ENCODE measurements at places on chromosomes 5 and 9.

DNA sequence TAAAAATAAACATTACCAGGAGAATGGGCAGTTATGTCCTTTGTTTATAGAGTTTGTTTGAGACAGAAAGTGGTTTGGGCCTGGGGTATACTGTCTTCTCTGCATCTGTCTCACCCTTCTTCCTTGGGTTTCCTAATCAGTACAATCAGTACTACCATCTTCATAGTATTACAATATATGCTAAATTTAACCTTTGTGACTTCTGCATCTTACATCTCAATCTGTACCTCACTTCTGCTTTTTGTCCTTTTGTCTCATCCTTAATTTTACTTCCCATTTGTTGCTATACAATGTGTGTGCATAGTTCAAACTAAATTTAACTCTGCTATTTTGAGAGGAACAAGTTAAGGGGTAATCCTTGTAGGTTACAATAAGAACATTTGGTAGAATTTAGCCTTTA is 19.6 kb downstream of the FBXO38 start:
- DNase-seq, result no peak

- DNase-seq, result no peak
Measured at GRCh38 chr5:150113047-150113744, 26.8 kb upstream of the CSF1R start.

- DNase-seq, result no peak
Measured at GRCh38 chr5:127187706-127188105, 102.9 kb upstream of the MEGF10 start.

GRCh38 chr9:70832492-70832891 is 288.9 kb downstream of the TRPM3 start:
- no peak for DNase-seq

DNA sequence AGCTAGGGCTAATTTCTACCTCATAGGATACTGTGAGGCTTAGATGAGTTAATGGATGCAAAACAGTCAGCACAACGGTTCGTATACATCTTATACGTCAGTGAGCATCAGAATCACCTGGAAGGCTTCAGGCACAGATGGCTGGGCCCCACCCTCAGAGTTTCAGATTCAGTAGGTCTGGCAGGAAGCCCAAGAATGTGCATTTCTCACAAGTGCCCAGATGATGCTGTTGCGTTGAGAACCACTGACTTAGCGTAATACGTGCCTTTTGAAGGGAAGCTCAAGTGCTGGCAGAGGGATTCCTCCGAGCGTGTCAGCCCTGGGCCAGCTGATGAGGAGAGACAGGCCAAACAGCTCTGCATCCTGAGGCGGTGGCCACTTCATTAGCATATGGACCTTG is 117.1 kb upstream of the WWC1 start:
- DNase-seq, result no peak

GRCh38 chr5:66818935-66819328 is 222.7 kb downstream of the MAST4 start:
- DNase-seq, result no peak

GRCh38 chr5:98938464-98938863 is 9.7 kb upstream of the CHD1 start:
- DNase-seq, result no peak

DNA sequence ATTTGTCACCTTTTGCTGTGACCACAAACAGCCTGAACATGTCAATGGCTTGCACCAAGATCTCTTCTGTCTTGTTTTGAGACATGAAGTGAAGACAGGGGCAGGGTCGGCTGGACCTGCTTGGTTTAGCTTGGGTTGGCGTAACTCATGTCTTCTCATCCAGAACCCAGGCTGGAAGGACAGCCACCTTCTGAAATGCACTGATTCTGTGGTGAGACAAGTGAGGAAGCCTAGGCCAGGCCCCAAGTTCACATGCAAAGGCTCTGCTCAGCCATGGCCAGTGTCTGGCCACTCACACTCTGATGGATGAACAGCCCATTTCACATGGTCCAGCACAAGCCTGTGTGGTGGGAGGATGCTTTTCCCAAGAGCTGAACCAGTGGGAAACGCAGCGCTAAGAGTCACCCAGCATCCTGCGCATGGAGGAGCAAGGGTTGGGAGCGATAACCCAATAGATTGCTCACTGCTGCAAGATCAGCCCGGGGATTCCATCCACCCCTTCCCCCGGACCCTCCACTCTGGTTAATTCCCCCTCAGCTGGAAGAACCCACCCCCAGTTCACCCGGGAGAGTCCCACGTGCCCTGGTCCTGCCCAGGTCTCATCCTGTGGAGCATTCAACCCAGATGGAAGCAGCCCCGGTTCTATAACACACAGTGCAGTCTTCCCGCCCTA is 16.2 kb upstream of the MED10 start:
- DNase-seq, result no peak

GRCh38 chr5:155098433-155098832 is 84.9 kb downstream of the KIF4B start:
- no peak for DNase-seq

DNA sequence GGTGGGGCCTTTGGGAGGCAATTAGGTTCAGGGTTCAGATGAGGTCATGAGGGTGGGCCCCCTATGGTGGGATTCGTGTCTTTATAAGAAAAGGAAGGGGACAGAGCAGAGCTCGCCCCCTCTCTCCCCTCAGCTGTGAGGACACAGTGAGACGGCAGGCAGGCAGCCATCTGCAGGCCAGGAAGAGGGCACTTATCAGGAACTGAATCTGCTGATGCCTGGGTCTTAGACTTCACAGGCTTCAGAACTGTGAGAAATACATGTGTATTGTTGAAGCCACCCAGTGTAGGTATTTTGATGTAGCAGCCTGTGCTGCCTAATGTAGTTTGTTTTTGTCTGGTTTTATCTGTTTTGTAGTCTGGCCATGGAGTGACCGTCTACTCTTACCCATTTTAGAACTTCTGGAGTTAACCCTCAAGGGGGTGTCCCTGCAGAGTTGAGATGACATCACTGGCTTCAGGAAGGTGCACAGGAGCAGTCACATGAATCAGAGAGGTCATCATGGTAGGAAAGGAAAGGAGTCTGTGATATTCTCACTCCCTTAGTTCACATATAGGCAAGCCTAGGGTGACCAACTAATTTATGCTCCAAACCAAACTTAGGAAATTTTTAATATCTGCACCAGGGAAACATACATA is 71.0 kb downstream of the LRRC70 start:
- no peak for DNase-seq

GRCh38 chr9:8364026-8364752 is 564.6 kb upstream of the DMAC1 start:
- no peak for DNase-seq

GRCh38 chr5:57432876-57433275 is 49.7 kb downstream of the ACTBL2 start:
- DNase-seq, result no peak

- DNase-seq, result no peak
Measured at GRCh38 chr9:101648493-101648892, 53.7 kb upstream of the PPP3R2 start.

DNA sequence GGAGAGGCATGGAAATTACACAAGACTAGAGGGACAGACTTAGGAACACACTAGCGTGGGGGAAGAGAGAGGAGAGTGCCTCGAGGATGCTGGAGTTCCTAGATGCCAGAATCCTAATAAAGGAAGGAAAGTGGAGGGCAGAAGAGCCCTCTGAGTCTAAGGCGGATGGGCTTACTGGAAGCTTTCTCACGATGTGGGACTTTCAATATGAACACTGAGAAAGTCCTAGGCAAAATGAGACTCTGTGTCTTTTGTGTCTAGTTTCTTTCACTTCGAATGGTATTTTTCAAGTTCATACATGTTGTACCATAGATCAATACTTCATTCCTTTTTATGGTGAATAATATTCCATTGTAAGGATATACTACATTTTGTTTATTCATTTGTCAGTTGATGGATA is 239.4 kb downstream of the NSG2 start:
- no peak for DNase-seq

GRCh38 chr5:167631191-167631590 is 660.3 kb upstream of the WWC1 start:
- no peak for DNase-seq

- DNase-seq, result no peak
Measured at GRCh38 chr5:176870110-176870591, 29.0 kb downstream of the HK3 start.

DNA sequence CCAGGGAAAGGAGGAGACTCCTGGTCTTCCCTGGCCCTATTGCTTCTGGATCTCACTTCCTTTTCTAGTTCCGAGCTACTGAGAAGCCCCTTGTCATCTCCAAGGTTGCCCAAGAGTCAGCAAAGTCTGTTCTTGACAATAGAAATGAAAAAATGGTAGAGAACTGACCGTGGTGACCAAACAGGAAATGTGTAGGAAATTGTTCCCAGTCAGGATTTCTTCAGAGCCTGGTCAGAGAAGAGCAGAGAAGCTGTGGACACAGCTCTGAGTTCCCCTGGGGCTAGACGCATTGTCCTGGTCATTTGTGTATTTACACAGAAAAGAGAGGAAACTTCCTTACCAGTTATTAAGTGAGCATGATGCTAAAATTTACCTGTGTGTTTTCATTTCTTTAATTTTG is 35.6 kb downstream of the S1PR3 start:
- no peak for DNase-seq

DNA sequence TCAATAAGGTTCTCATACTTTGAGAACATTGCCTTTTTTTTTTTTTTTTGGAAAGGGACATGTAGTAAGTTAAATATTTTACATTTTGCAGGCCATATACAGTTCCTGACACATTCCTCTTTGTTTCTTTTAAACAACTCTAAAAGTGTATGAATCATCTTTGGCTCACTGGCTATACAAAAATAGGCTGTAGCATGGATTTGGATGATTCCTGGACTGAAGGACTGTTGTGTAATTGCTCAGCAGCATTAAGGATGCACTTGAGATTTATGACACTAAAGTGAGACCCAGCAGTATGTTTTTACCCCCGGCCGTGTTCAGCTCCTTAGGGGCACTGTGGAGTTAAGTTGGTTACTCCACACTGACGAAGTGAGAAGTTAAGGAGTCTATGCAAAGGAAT is 41.3 kb downstream of the VPS13A start:
- DNase-seq, result no peak

DNA sequence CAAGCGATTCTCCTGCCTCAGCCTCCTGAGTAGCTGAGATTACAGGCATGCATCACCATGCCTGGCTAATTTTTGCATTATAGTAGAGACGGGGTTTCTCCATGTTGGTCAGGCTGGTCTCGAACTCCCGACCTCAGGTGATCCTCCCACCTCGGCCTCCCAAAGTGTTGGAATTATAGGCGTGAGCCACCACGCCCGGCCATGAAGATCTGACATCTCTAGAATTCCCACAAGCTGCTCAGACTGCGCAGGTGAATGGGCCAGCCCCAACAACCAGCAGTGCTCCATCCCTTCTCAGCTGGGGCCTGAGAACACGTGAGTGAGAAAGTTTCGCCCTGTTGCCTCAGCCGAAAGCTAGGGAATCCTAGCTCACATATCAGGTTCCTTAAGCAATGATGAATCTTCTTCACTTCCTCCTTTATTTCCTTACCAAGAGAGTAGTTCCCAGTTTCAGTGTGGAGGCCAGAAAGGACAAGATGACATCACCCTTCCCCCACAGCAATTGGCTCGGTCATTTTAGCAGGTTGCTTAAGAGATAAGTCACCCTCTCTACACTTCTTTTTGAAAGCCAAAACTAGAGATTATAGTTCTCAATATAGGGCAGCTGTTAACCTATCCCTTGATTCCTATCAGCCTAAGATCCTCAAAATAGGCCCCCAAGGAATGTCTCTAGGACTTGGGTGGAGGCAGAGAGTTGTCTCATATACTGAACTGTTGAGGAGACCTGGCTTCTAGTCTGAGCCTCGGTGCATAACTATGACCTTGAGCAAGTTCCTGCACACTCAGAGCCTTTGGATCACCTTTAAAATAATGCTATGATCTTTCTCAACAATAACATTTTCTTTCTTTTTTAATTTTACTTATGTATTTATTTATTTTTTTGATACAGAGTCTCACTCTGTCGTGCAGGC is 23.9 kb upstream of the PPP2CA start:
- DNase-seq, result no peak

DNA sequence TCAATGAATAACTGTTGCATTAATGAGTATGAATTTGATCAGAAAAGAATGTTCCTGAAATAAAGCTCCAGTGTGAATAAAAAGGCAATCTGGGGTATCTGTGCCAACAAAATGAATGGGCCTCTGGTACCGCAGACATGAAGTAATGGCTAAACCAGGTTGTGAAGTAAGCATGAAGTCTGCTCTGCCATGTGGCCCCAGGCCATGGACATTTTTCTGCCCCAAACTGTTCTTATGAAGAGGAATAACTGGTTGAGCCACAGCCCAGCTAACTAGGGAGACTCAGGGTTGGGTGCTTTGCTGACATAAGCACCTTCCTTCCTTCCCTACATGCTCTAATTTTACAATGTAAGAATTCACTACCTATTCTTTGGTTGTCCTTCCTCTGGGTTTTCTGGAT is 147.4 kb upstream of the LRRTM2 start:
- DNase-seq, result no peak
